Stomach (tissue), 19 donors: ENCODE measurements at places on chromosomes 1 and 21. TPM values are rescaled to one million over a fixed set of nuclear protein-coding genes. Genes with fewer than 3 reads are reported as not detected.

- no peaks in the 10 kb centered on the region for H3K27me3 ChIP-seq
- no peak for DNase-seq
- H3K27ac ChIP-seq: no peak overlapping the region
- H3K4me3 ChIP-seq: no peak overlapping the region
Observed at GRCh38 chr21:37700641-37701202, 215.5 kb downstream of the KCNJ6 start.

DNA sequence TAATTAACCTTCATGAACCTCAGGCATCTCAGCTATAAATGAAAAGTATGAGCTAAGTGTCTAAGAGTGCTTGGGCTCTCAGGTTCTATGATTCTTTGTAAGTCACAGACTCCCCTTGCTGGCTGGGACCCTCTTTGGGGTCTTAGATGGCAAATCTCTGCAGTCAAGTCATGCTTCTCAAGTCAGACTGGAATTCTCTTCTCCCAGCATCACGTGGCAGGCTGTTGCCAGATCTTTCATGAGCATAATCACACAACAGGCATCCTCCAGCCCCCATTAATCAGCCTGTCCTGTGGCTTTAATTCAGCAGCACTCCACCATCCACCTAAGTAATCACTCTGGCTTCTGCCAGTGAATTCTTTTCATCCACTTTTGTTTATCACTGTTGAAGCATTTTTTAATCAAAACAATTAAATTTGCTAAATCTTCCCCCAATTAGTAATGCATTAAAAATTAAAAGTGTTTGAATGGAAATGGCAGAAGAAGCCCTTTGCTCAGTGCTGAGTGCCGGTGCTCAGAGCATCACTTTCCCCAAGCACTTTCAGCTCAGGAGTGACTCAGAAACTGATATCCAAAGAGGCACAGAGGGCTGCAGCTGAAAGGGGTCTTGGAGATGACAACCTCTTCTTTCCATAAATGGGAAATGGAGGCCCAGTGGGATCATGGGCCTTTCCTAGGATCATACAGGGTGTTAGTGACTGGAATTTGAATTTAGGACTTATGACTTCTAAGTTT, 50.2 kb downstream of the C8A start:
- DNase-seq: no peak
- no peak overlapping the region for H3K27ac ChIP-seq
- no peaks in the 10 kb centered on the region for H3K36me3 ChIP-seq
- H3K4me1 ChIP-seq: peaks cover under 1% of the 10 kb centered on the region
- H3K4me3 ChIP-seq: no peak overlapping the region
- H3K27me3 ChIP-seq: no peaks in the 10 kb centered on the region

- DNase-seq: peak; percentile 87
- H3K4me3 ChIP-seq: peak within 1 kb of the TSS; percentile 75
- peaks cover 60% of the 10 kb centered on the region for H3K4me1 ChIP-seq
- peaks cover 8% of the 10 kb centered on the region for H3K27me3 ChIP-seq
- H3K27ac ChIP-seq: peak within 1 kb of the TSS; percentile 99
Observed at GRCh38 chr1:15153184-15153841, at the start of gene TMEM51. Gene TMEM51 (plus strand): TSS chr1:15153747. CDS start chr1:15215088, 61,341 bp downstream.

GRCh38 chr1:173195596-173196088, 11.5 kb downstream of the TNFSF4 start:
- H3K27me3 ChIP-seq: no peaks in the 10 kb centered on the region
- peaks cover 6% of the 10 kb centered on the region for H3K4me1 ChIP-seq
- DNase-seq: no peak
- H3K27ac ChIP-seq: no peak overlapping the region
- no peaks in the 10 kb centered on the region for H3K36me3 ChIP-seq

GRCh38 chr1:219422811-219423598, 189.9 kb downstream of the ZC3H11B start:
- no peak overlapping the region for H3K27ac ChIP-seq
- DNase-seq: no peak
- no peaks in the 10 kb centered on the region for H3K4me1 ChIP-seq
- H3K36me3 ChIP-seq: no peaks in the 10 kb centered on the region
- no peak overlapping the region for H3K4me3 ChIP-seq

DNA sequence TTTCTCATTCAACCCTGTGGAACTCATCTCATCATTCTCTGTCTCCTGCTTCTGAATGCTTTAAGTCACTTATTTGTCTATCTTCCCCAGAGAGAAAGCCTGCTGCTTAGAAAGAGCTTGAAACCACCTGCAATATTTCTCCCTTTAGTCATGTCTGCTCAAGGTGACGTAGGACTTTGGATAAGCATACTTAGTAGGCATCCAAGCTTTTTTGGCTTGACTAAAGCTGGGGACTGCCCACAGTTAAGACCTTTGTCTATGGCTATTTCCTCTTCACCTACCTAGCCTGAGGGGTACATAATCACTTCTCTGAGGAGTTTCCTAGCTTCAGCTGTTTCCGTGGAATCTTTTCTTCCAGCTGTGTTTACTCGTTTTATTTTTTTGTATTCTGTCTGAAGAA, 665.8 kb upstream of the CAMK1G start:
- no peak for DNase-seq
- no peaks in the 10 kb centered on the region for H3K4me1 ChIP-seq
- H3K27ac ChIP-seq: no peak overlapping the region
- H3K4me3 ChIP-seq: no peak overlapping the region
- H3K27me3 ChIP-seq: no peaks in the 10 kb centered on the region
- no peaks in the 10 kb centered on the region for H3K36me3 ChIP-seq

OLIG2 gene
- total RNA-seq: not detected

- no peak overlapping the region for H3K4me3 ChIP-seq
- H3K36me3 ChIP-seq: no peaks in the 10 kb centered on the region
- H3K4me1 ChIP-seq: peaks cover 66% of the 10 kb centered on the region
- DNase-seq: peak; percentile 92
Observed at GRCh38 chr1:42962641-42963377, 4.1 kb upstream of the SLC2A1 start.

DNA sequence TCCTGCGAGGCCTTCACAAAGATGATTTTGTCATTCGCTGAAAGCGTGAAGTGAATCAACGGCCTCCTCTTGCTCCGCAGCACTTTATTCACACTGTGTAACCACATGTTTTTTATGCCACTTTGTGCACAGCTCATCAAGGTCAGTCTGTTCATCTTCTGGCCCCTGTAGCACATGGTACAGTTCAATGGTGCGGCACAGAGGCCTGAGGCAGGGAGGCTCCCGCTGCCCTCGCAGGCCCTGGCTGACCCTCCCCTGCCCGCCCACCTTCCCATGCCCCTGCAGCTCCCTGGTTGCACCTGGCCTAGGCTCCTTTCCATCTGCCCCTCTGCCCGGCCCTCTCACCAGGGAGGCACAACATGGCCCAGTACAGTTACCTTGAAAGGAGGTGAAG, 87.5 kb downstream of the CD247 start:
- DNase-seq: no peak
- no peak overlapping the region for H3K4me3 ChIP-seq
- H3K27ac ChIP-seq: no peak overlapping the region
- no peaks in the 10 kb centered on the region for H3K4me1 ChIP-seq
- no peaks in the 10 kb centered on the region for H3K27me3 ChIP-seq
- H3K36me3 ChIP-seq: no peaks in the 10 kb centered on the region
